ENCODE measurements at places on chromosomes 1 and 21. TPM values are rescaled to one million over a fixed set of nuclear protein-coding genes. Genes with fewer than 3 reads are reported as not detected.
A peak's percentile ranks its signal among the peaks of the same experiment; 100 is the strongest.

Gene NBPF20
- total RNA-seq: 2.1 TPM

Gene ROR1
- total RNA-seq: 0.26 TPM

Gene AADACL3
- total RNA-seq: not detected

Gene B3GALT5
- 0.90 TPM for total RNA-seq

Gene SPRR2E
- total RNA-seq: 3.7 TPM

DNA sequence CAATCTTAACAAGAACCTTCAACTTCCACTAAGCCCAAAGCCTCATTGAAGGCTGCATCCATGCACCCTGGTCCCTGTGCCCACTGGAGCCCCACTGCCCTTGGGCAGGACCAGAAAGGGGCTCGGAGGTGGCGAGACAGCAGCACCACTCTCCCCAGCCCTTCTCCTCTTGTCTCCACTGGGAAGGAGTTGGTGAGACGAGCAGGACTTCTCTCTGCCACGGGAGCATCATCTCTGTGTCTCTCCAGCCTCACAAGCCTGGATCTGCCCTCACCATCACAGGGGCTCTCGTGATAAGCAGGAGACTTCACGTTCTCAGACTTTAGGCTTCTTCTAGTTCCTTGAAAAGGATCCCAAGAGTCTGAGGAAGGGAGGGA lies 7.2 kb upstream of the ETV3L start:
- DNase-seq: no peak

GRCh38 chr1:110151175-110151669 lies 928 bp downstream of the SLC6A17 start:
- no peak for DNase-seq

DNA sequence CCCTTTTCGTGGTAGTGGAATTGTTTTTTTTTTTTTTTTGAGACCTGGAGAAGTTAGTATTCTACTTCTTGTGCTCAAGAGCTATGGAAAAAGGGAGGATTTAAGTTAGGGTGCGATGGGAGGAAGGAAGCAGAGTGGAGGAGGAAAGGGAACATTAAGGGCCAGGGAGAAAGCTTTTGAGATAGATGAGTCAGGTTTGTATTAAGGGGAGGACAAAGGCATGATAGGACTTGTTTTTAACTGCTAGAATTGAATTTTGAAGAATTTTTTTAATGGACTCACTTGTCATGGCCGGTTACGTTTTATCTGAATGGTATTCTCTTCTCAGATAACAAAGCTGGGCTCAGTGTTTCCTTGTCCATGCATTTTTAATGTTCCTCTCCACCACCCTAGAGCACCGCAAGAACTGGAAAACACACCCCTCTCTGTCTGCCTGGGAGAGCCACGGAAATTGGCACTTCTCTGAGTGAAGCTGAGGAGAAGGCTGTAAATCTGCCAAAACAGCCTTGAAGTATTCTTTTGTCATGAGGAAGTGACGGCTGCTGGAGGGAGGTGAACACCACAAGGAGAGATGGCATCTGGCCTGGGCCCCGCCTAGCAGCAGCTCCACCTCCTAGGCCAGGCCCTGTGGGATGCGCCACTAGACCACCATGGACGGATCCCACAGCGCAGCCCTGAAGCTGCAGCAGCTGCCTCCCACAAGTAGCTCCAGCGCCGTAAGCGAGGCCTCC lies 3.5 kb downstream of the NIPAL3 start:
- peak; percentile 85 for DNase-seq

DNA sequence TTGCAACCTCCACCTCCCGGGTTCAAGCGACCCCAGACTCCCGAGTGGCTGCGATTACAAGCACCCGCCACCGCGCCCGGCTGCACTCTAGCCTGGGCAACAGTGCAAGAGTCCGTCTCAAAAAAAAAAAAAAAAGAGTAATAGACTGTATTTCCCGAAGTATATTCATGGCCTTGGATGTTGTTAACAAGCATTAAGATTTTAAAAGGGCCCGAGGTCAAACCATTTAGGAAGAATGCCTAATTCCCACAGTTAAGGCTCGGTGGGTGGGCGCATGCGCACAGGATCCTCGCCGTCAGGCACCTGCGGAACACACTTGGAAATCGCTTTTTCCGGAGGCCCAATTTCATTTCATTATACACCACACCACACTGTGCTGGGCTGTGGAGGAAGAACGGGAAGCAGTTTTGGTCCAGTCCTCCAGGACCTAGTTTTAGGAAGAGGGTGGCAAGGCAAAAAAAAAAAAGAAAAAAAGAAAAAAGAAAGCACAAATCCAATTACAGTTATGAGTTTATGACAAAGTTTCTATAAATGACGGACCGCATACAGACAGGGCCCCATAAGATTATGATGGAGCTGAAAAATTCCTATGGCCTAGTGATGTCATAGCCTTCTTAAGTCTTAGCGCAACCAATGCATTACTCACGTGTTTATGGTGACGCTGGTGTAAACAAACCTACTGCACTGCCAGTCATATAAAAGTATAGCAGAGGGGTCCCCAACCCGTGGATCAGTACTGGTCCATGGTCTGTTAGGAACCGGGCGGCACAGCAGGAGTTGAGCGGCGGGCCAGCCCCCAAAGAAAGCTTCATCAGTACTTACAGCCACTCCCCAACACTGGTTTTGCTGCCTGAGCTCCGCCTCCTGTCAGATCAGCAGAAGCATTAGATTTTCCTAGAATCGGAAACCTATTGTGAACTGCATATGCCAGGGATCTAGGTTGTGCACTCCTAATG lies 38.2 kb downstream of the H3-3A start:
- DNase-seq: peak; percentile 95

DNA sequence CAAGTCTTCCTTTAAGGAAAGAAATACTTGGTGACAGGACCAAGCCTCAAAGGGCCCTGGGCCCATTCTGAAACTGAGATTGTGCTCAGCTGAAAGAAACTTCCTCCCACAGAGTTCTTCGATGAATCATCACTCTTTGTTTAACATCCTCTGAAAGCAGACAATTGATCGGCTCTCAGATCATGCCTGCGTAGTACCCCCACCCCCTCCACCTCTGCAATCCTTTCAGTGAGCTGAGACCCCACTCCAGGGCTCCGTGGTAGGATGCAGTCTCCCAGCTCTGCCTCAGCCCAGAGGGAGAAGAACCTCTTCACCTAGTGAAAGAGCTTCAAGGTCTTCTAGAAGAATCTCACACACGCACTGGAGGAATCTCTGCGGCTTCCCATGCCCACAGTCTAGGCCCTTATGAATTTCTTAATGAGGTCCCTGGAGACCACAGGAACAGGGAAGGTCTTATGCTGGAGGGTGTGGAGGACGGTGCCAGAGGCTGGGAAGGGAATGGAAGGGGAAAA lies 104.9 kb upstream of the SOD1 start:
- peak; percentile 58 for DNase-seq

GRCh38 chr1:46086576-46086975 lies 45.9 kb downstream of the PIK3R3 start:
- DNase-seq: peak; percentile 53

- DNase-seq: no peak
These were observed 404 bp downstream of the NR0B2 start for GRCh38 chr1:26913389-26913753.

- no peak for DNase-seq
These were observed 136.5 kb upstream of the POU3F1 start for GRCh38 chr1:38183096-38183495.

DNA sequence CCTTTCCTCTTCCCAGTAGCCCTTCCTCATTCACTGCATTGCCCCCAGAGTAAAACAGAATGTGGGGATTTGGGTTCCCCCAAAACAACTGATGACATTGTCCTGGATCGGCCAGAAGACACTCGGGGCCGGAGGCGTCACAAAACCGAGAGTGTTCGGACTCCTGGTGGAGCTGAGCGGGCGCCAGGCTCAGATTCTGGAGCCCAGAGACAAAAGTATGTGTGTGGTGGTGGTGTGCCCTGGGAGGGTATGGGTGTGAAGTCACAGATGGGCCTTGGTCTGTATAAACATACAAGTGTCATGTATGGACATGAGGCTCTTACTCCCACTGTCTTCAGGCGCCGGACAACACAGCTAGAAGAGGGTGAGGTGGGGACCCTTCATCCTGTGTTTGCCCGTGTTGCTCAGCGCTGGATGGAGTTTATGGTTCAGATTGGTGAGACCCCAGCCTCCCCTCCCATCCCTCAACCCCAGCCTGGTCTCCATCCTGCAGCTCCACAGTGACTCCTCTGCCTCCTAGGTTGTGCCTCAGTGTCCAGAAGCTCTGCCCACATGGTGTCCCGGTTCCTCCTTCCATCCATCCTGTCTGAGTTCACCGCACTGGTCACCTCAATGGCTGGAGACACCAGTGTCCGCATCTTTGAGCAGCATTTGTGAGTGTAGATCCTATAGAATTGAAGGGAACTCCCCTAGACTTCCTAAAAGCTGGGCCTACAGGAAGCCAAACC lies 12.4 kb downstream of the HYI start:
- no peak for DNase-seq

Measured in bronchial epithelial cell (primary cell).